ENCODE measurements at places on chromosomes 11 and 22. TPM values are rescaled to one million over a fixed set of nuclear protein-coding genes. Genes with fewer than 3 reads are reported as not detected.

- DNase-seq, result no peak
These were observed 23.1 kb upstream of the FZD4 start for GRCh38 chr11:86978247-86978646.

- no peak for DNase-seq
These were observed 64.2 kb downstream of the MICAL2 start for GRCh38 chr11:12174477-12175143.

DNA sequence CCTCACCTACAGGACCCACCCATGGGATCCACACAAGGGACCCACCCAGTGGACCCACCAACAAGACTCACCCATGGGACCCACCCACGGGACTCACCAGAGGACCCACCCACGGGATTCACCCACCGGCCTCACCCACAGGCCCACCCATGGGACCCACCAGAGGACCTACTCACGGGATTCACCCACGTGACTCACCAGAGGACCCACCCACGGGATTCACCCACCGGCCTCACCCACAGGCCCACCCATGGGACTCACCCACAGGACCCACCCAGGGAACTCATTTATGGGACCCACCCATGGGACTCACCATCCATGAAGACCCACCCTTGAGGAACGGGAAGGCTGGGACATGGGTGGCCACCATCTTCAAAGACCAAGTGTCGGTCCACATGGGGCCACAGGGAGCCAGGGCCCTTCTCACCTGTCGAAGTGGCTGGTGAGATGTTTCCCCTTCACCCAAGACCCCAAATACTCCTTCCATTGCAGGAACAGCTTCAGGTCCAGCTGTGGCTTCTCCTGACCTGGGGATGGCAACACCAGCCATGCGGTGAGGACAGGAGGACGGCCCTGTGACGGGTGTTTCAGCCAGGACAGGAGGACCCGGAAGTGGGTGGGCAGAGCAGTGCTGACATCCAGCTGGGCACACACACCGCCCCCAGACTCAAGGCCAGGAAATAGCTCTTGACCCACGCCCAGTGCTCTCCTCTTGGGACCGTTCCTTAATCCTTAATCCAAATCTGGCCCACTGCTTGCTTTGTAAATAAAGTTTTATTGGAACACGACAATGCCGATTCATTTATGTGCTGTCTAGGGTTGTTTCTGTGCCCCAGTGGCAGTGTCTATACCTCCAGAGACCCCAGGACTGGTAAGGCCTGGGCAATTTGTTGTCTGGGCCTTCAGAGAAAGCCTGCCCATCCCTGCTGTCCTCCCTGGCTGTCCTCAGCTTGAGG lies 1005.1 kb downstream of the BRD1 start:
- DNase-seq, result no peak

DNA sequence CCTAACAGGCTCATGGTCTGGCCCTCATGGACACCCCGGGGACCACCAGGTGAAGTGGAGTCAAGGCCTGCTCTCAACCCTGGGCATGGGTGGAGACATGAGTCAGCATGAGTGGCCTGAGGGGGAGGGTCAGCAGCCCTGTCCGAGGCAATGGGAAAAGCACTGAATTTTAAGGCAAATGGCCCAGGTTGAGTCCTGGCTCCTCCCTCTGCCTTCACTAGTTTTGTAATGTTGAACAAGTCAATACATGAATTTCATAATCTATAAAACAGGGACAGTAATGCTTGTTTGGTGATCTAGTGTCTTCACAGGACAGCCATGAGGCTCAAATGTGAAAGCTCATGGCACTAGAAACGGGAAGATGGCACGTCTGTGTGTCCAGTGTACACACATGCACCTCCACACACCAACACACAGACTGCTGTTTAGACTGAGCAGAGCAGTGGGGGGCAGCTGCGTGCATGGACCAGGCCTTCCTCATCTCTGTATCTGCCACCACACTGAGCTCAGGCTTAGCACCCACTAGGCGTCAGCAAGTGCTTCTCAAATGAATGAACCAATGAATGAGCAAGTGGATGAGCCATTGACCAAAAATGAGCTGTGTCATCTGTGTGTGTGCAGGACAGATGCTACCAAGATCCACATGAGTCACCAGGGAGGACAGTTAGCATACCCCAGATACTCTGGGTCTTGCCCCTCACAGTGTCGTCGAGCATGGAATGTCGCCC lies 63.4 kb downstream of the NRXN2 start:
- no peak for DNase-seq

DNA sequence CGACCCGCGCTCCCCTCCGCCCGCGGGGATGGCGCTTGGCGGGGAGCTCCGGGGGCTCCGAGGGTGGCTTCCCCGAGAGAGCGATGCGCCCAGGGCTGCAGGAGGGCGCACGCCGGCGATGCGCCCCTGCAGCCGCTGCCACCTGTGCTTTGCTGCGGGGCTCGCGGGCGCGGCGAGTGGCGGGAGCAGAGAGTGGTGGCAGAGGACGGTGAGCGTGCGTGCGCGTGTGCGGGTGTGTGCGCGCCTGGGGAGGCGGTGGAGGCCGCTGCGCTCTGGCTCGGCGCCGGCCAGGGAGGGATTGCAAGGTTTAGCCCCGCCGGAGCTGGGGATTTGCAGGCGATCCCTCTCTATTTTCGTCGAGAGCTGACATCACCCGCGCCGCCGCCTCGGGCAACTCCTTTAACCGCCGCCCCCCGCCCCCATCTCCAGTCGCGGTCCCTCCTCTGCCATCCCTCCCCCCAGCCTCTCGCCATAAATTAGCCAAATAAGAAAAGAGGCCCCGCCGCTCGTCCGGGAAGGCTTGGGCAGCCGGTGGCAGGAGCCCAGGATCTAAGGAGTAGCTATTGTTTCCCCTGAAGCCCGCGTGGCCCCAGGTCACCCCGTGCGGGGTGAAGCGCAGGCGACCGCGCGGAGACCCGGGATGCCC lies at the start of gene SLC1A2:
TSS of gene SLC1A2 (minus strand) at position 375 of the 646 bp plus-strand sequence. CDS start 592 bp downstream, outside the sequence.
- no peak for DNase-seq

- no peak for DNase-seq
These were observed 24.9 kb downstream of the FDX1 start for GRCh38 chr11:110454609-110455008.

GRCh38 chr22:19214078-19214473 lies 35.5 kb upstream of the SLC25A1 start:
- no peak for DNase-seq

DNA sequence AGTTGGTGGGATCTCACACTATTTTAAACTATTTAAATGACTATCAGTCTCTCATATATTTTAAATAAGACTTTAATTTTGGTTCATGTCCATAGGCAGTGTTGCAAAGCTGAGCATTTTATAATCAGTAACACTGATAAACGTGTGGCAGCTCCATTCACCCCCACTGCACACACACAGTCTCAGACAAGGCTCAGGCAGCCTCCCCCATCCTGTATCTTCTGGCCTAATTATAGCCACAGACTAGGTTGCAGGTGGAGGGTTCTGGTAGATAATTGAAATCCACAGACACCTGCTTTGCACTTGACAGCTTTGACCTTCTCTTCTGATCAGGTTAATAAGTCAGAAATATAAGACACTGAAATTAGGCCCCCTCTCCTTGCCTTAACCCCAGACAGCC lies 118.5 kb upstream of the LDLRAD3 start:
- DNase-seq, result no peak

DNA sequence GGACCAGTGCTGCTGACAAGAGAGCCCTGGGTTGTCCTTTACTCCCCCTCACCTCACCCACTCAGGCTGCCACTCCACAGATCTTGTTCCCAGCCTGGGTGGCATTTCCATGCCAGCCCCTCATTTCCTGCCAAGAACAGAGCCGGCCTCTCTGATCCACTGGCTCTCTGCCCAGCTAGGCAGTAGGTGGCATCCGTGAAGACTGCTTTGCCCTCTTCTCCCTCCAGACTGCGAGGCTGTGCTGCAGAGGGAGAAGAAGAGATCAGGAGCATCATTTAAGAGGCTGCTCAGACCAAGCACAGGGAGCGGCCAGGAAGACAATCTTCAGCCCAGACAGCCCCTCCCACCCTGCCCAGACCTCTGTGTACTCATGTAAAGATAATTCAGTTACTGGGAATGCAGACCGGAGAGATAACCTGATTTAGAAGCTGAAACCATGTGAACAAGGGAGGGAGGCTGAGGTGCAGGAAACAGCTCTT lies 126.9 kb upstream of the NCAM1 start:
- no peak for DNase-seq

- DNase-seq, result no peak
These were observed 46.4 kb downstream of the RAB30 start for GRCh38 chr11:83025267-83025704.

DNA sequence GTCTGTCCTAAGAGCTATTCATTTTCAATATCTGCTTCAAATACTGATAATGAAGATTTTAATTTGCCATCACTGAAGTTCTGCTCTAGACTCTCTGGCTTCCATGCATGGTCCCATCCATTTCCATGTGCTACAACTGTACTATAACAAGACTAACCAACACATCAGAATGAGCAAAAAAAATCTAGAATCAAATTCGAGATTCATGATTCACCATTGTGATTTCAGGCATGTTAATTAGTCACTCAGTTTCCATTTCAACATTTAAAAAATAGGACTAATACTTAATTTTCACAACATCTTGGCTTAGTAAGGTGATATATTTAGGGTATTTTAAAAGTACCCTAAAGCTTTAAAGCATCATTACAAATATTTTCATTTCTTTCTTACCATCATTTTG lies 22.8 kb downstream of the PICALM start:
- no peak for DNase-seq

GRCh38 chr11:23725752-23726151 lies 771.1 kb upstream of the LUZP2 start:
- no peak for DNase-seq

DNA sequence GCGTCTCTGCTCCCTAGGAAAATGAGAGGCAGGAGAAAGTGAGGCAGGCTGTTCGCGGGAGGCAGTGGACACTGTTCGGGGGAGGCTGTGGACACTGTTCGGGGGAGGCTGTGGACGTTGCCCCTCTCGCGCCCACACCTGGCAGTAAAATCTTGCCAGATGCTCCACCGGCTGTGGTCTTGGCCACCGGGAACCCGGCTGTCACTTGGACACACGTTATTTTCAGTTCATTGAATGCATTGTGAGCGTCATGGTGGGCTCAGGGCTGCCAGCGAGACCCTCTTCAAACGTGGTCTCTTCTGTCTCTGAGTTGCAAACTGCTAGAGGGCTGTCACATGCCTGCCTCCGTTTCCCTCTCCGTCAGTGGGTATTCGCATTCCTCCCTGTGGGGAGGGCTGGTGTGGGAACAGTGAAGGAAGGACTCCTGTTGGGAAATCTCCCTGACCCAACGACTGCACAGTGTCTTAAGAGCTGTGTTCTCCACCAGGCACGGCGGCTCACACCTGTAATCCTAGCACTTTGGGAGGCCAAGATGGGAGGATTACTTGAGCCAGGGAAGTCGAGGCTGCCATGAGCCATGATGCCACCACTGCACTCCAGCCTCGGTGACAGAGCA lies 1.4 kb downstream of the PRR5 start:
- DNase-seq, result no peak

DNA sequence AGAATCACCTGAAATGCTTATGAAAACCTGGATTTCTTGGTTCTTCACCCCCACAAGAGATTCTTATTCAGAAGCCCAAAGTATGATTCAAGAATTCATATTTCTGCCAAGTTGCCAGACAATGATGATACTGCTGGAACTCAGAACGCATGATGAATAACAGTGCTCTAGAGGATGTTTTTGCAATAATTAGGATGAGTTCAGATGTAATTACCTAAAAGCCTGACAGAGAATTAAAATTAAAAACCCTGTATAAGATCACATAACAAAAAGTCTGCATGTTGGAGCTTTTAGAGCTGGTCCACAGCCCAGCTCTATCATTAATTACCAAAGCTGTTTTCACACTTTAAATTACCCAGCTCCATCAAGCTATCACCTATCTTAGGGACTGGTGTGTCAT lies 211.8 kb downstream of the LUZP2 start:
- no peak for DNase-seq

DNA sequence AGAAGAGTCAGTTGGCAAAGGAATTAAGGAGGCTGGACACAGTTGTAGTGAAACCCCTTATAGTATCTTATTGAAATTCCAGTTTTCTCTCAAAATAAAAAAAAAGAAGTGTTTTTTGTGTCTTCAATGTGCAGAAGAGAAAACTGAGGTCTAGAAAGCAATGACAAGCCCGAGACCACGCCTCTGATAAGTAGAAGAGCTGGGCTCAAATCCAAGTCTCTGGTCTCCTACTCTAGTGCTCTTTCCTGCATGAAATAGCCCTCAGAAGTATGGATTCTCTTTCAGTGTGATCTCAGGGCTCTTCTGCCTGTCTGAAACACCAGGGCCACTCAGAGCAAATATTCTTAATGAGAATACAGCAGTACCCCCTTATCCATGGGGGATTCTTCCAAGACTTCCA lies 200.9 kb downstream of the KIF18A start:
- DNase-seq, result no peak

DNA sequence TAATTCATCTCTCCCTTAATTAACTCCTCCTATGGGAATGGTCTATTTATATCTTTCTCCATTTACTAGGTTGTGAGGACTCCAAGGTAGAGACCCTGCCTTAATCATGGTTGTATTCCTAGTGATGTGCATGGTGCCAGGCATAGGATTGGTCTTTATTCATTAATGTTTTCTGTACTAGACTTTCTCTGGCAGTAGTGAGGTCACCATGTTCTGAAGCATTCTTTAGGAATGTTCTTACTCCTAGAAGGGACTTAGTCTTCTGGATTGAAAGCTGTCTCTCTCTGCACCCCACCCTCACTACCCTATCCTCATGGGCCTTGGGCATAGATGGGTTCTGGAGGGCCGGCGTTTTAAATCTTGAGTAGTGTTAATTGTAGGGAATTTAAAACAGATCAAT lies 10.6 kb upstream of the INSC start:
- no peak for DNase-seq

Gene NAA40
- total RNA-seq, result 10.0 TPM

Gene POU2AF2
- not detected for total RNA-seq

Gene TMEM121B
- 0.05 TPM for total RNA-seq

Gene OR56A1
- 0.14 TPM for total RNA-seq

Gene AQP11
- 0.68 TPM for total RNA-seq

Gene C11orf42
- not detected for total RNA-seq

Measured in dermis blood vessel endothelial cell (primary cell).